ENCODE measurements at places on chromosomes 7 and 10.

DNA sequence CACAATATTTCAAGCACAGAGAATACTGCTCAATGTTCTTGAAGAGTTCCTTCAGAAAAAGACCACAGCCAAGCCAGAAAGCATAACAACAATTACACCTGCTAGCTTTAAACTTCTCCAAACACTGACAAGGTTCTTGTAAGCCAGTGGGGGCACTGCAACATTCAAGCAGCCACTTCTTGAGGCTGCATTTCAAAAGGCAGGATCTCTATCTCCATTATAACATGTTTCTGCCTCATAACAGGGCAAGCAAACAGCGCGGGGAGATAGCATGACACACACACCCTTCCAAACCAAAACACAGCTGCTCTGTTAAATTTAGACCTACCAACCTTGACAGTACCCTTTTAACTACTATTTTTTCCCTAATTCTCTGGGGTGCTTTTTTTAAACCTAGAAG, 30.8 kb downstream of the CHCHD3 start:
- no peak for DNase-seq

DNA sequence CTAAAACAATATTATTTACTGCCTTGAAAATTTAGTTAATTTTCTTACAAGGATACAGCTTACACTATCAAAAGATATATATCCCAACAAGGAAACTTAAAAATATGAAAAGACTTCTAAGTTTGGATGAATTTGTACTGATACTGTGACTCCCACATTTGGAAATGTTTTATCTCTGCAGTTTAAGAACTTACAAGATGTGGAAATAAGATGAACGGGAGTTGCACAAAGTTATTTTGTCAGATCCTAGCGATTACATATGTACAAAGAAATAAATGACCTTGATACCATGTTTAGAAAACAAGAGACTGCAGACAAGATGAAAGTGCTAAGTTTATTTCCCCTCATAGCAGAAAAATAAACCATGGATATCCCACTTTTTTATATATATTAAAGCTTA, 103.7 kb upstream of the TMEM106B start:
- DNase-seq: no peak

GRCh38 chr10:63166742-63167258, 33.7 kb downstream of the NRBF2 start:
- peak; percentile 86 for DNase-seq

DNA sequence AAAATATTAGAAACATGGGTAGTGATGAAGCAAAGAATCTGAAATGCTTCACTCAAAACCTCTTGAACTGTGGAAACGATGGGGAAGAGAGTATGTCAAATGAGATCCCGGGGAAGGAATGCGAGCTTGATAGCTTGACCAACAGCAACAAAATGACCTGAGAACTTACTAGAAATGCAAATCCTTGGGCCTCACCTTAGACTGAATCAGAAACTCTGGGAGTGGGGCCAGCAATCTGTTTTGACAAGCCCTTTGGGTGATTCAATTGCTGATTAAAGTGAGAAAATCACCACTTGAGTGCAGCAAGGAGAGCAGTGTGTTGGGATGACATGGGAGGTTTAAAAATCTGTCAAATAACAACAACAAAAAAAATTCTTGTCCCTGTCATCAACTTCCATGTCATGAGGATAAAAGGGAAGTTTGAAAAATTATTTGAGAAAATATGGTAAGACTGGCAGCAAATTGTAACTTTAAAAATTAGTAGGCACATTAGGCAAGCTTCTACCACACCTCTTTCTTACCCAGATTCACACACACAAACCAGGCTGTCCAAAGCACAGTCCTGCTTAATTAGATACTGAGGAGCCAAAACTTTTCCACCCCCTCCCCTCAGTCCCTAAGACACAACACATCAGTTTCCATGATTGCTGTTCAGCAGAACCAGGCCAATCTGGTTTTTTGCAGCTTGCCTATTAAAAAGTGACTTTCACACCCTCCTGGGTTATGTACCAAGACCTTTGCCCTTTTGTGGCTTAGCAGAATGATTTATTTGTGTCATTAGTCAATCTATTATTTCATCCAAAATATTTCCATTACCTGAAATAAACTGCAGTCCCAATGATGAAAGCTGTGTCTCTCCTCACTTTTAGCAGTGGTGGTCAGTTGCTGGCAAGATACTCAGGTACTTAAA, 15.6 kb downstream of the CALCR start:
- DNase-seq: peak; percentile 18

GRCh38 chr7:44147026-44147991, 6.2 kb upstream of the MYL7 start:
- no peak for DNase-seq

GRCh38 chr10:78955206-78955605, 113.6 kb upstream of the ZMIZ1 start:
- no peak for DNase-seq

All from suppressor macrophage (primary cell).